ENCODE measurements at places on chromosomes 1 and 21.

- no peak for DNase-seq
Observed at GRCh38 chr1:225426395-225427234, 1.2 kb downstream of the LBR start.

DNA sequence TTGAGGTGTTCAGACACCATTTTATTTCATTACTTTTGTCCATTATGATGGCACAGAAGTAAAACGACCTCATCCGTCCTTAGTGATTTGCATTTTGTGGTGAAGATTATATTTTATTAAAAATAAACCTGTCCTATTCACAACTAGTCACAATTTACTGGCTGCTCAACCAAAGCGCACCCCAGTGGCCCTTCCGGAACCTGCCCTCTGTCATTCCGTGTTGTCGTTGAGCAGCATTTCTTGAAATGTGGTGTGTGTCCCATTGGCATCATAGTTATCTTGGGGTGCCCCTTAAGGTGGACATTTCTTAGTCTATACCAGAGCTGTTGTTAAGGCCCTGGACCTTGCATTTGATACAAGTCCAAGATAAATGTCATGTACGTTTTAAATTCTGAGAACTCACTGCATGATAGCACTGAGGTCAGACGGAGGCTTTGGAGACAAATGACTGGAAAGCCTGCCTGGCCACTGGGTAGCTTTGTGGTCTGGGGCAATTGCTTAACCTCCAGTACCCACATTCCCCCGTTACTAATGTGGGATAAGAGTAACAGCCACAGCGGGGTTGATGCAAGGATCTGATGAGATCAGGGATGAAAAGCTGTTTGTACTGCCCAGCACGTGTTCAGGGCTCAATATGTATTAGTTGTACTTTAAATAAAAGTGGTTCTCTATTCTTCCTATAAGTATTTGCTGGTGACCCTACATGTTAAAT is 36.2 kb downstream of the BACH1 start:
- no peak for DNase-seq

- no peak for DNase-seq
Observed at GRCh38 chr1:166164995-166165660, 1.7 kb downstream of the FAM78B start.

- no peak for DNase-seq
Observed at GRCh38 chr1:14667651-14667984, 69.1 kb downstream of the KAZN start.

- DNase-seq: no peak
Observed at GRCh38 chr1:21034725-21035628, 141.7 kb downstream of the EIF4G3 start.

GRCh38 chr1:218967836-218968235 is 205.8 kb upstream of the LYPLAL1 start:
- DNase-seq: no peak

GRCh38 chr21:36113647-36114428 is 21.0 kb upstream of the CBR3 start:
- no peak for DNase-seq

DNA sequence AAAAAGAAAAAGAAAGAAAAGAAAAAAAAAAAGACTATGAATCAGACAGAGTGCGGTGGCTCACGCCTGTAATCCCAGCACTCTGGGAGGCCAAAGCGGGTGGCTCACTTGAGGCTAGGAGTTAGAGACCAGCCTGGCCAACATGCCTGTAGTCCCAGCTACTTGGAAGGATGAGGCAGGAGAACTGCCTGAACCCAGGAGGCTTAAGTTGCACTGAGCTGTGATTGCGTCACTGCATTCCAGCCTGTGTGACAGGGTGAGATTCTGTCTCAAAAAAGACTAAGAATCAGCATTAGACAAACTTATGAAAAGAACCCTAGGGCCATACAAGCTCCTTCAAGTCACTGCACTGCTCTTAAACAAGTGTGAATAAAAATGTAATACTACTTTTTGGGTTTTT is 16.9 kb downstream of the PSMB4 start:
- DNase-seq: no peak

DNA sequence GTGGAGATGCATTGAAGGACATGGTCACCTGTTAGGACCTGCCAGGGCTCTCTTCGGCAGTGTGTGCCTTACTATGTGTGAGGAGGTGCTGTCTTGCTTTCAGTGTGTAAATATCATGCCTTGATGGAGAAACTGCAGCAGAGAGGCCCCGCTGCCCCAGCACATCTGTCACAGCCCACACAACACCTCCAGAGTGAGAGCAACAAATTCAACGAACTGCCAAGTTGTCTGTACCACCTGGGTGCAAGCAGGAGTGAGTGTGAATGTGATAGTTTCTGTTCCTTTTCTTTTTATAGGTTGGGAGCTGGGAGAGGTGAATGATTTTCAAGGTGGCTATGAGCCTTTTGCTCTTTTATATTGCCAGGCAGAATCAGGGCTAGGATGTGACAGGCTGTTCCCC is 114.6 kb upstream of the KIAA0040 start:
- no peak for DNase-seq

- no peak for DNase-seq
Observed at GRCh38 chr21:46517361-46517760, 58.7 kb downstream of the DIP2A start.

DNA sequence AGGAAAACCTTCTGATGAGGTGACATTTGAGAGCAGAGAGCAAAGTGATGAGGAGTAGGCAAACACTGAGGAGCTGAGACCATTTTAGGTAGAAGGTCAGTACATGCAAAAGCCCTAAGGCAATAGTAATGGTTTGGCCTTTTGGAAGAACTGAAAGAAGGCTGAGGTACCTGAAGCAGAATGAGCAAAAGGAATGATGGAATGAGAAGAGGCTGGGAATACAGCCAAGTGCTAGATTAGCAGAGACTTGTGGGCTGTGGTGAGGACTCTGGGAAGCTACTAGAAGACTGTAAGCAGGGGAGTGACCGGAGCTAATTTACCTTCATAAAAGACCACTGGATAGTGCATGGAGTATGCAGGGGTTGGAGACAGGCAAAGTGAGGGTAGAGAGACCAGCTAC is 77.9 kb downstream of the GFI1 start:
- no peak for DNase-seq

- DNase-seq: no peak
Observed at GRCh38 chr21:44918581-44919033, 2.1 kb downstream of the ITGB2 start.

- no peak for DNase-seq
Observed at GRCh38 chr1:24385160-24385940, 28.2 kb downstream of the STPG1 start.

DNA sequence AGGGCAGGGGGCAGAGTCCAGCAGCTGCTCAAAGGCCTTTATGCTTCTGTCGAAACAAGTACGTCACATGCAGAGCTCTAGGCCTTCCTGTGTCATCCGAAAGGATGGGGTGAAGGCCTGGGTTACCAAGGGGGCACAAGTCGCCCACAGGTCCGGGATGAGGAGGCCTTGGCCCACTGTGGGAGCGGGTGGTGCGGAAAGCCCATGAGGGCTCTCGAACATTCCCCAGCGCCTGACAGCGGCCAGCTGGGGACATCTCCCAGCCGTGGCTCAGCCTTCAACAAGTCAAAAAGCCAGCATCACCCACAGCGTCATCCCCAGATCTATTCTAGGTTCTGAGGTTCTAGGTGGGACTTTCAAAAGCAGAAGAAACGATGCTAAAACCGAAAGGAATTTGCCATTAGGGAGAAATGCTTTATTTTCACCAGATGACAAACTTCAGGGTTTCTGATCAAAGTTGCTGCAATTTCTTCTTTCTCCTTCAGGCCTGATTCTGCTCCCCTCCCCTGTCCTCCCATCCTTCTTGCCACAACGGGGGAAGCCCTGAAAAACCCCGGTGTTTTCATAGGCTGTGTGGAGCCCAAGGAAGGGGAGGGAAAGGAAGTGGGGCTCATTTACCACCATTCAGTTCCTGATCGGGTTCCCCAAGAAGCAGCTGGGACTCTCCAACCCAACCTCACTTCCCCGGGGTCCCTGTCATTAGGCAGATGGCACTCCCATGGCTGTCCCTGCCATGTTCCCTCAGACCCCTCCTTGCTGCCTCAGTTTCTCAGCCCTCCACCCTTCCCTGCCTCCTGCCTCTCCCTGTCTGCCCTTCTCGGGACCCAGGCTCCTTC is 17.6 kb downstream of the GPR137B start:
- no peak for DNase-seq

DNA sequence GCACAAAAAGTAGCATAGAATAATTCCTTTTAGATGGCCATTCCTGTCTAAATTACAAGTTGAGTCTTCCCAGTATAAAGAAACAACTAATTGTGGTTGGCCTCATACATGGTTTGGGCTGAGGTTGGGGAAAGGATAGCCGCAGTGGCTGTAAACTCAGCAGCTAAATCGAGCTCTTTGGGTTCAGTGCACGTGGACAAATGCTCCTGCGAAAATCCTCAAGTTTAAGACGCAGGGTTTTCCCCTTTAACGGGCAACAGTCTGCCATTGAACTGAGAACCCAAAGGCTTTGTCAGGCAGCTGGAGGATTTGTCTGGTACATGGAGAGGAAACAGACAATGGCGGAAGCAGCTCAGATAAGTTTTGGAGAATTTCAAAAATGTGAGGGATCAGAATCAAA is 331.9 kb downstream of the TGFB2 start:
- no peak for DNase-seq

DNA sequence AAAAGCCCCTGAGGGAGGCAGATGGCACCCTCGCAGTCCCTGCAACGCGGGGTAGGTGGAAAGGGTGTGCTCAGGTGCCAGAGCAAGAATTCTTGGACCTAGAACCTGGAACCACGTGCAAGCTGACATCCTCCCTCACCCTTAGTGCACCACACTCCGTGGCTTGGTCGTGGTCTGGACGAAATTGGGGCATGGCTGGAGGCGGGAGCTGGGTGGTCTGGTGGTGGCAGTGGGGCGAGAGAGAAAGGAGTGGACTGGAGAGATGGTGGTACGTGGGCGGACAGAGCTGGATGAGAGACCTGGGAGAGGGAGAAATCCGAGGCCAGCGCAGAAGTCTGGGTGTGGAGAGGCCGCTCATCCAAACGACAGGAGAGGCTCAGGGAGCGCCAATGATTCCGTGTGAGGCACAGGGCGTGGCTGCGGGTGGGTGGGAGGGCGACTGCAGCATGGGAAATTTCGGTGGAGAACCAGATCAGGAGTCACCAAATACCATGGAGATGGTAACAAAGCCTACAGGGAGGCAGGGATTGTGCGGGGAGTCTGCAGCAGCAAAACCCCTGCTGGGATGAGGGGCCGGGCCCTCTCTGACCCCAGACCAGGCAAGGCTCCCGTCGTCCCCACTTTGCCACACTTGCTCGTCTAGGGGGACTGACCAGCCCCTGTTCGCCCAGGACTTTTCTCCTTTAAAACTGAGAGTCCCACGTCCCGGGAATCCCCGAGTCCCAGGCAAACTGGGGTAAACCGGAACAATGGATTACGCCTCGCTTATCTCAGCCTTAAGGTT is 31.9 kb downstream of the CDCP2 start:
- no peak for DNase-seq

GRCh38 chr1:26705788-26706311 is 10.0 kb downstream of the ARID1A start:
- DNase-seq: no peak

GRCh38 chr21:33238565-33239255 is 9.0 kb downstream of the IFNAR2 start:
- no peak for DNase-seq

DNA sequence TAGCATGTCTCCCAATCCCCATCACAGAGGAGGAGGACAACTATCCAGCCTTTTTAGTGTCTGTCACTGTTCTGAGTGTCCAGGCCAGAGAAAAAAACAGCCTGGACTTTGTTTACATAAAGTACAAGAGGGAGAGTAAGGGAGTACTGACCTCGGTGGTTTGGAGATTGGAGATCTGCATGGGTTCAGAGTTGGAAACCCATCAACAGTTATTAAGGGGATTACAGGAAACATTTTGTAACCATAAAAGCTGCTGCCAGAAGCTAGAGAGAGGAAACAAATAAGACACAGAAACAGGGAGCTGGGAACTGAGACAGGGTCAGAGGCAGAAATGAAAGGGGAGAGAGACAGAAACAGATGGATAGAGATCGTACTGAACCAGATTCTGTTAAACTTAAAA is 131.5 kb upstream of the CTTNBP2NL start:
- no peak for DNase-seq

DNA sequence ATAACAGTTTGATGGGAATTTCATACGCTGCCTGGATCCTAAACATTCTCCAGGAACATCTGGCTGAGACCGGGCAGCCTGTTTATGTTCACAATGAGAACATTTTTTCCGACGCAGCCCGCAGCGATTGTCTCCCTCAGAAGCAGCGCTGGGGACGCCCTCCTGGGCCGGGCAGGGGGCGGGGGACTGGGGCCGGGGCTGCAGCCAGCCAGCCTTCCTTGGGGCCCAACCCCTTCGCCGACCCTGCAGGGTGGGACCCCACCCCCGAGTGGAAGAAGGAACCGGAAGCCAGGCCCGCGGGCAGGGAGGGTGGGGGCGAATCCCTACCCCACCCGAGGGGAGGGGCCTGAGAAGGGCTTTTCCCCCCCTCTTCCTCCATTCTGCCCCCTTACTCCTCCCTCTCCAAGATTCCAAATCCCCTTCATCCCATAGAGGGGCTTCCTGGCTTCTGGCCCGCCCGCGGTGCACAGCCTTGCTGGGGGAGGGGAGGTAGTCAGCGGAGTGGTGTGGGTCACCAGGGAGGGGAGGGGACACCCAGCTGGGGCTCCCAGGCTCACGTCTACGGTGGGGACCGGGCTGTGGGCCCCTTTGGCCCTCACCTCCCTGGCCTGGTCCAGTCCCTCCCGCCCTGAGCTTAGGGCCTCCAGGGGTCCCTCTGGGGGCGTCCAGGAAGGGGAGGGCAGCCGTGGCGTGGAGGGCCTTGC is 60.6 kb downstream of the WNT9A start:
- DNase-seq: no peak

DNA sequence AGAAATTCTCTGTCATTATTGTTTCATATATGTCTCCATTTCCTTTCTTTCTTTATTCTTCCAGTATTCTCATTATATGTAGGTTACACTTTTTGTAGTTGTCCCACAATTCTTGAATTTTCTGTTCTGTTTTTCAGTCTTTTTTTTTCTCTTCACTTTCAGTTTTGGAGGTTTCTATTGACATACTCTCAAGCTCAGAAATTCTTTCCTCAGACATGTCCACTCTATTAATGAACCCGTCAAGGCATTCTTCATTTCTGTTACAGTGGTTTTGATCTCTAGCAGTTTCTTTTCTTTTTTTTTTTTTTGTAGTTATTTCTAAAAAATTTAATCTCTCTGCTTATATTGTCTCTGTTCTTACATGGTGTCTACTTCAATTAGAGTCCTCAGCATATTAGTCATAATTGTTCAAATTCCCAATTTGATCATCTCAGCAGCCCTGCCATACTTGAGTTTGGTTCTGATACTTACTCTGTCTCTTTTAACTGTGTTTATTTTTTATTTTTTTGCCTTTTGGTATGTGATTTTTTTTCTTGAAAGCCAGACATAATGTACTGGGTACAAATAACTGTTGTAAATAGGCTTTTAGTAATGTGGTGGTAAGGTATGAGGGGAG is 49.5 kb upstream of the KCNK2 start:
- no peak for DNase-seq

GRCh38 chr1:234617131-234617985 is 7.4 kb upstream of the IRF2BP2 start:
- DNase-seq: no peak

- no peak for DNase-seq
Observed at GRCh38 chr1:104264521-104264920, 514.8 kb downstream of the AMY1C start.

- DNase-seq: no peak
Observed at GRCh38 chr1:15171271-15171908, 17.8 kb downstream of the TMEM51 start.

- no peak for DNase-seq
Observed at GRCh38 chr1:21662426-21663247, 6.5 kb downstream of the RAP1GAP start.

Data from SHP77 treated with DMSO at 0.1 percent for 48 hours (cell line).